ENCODE measurements at places on chromosomes 1 and 21.

DNA sequence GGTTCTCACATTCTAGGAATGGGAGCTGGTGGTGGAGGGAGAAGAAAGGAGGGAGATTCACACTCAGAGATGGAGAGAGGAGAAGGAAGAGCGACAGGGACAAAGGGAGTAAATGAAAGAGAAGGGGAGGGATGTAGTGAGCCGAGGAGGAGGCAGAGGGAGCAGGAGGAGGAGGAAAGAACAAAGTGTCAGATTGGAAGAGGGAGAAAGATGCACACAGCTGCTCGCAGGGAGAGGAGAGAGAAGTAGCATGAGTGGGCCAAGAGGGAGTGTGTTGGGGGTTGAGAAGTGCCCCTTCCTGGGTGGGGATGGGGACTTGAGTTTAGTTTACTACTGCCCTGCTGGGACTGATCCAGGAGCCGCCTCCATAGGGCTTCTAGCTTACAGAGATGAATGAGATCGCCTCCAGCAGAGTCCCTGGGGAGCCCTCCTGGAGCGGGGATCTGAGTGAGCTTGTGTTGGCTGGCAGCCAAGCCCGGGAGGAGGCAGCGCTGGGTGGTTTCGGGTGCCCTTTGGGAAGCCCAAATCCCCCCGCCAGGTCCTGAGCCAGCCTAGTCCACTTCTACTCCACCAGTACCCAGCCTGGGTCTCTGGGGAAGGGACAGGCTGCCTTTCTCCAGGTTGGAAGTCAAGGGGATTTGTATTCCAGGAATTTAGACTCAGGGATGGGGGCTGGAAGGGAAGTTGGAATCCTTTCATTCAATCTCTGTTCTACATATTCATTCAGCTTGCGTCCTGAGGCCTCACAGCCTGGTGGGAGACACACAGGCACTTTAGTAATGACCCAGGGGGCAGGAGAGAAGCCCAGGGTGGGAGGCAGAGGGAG is 20.9 kb downstream of the PTPRU start:
- DNase-seq: peak; percentile 33

- DNase-seq: peak; percentile 20
Measured at GRCh38 chr21:15706696-15707095, 23.1 kb upstream of the USP25 start.

- no peak for DNase-seq
Measured at GRCh38 chr1:221239792-221240191, 360.5 kb downstream of the HLX start.

DNA sequence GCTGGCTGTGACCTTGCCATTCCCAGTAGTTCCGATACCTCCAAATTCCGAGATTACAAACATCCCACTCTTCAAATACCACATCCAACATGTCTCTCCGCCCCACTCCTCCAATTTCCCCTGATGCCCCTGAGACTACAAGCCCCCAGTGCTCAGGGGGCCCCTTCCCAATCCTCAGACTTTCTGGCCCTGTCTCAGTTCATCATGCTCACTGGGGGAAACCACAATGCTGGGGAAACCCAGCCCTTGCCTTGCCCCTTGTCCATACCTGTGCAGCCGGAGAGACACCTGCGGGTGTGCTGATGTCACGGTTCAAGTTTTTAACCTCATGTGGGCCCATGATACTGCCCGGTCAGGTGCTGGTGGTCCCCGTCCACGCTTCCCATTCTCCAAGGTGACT is 226.6 kb downstream of the CAMTA1 start:
- no peak for DNase-seq

GRCh38 chr1:22190251-22190650 is 47.4 kb upstream of the WNT4 start:
- DNase-seq: no peak

DNA sequence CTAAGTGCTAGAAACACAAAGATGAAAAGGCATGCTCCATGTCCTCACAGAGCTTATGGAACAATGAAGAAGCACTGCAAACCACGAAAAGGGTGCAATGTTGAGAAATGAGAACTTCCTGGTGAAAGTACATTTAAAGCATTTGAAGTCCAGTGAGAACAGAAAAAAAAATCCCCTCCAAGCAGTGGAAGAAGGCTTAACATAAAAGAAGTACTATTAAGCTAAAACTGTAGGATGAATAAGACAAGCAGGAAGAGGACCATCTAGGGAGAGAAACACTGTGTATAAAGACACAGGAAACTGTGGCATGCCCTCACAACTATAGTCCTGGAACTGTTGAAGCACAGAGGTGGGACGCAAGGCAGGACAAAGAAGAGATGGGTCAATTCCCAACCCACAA is 10.0 kb downstream of the TP53BP2 start:
- DNase-seq: no peak

Data from uterus (tissue), 4 donors.